ENCODE measurements at places on chromosomes 1 and 21.

DNA sequence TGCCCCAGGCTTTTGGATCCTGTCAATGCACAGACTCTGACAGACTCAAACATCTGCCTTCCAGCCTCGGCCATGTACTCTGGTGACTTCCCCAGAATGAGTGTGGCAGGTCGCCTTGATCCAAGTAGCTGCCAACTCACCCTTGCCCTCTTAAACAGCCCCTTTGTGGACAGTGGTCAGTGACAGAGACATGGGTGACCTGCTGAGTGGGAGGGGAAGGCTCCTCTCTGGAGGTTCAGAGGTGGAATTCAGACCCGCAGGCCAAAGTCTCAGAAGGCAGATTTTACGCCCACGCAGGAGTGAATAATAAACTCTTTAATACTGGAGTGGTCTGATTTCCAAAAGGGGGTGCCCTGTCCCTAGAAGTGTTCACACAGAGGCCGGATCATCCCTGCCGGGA, 63.5 kb downstream of the TLR5 start:
- DNase-seq, result no peak

DNA sequence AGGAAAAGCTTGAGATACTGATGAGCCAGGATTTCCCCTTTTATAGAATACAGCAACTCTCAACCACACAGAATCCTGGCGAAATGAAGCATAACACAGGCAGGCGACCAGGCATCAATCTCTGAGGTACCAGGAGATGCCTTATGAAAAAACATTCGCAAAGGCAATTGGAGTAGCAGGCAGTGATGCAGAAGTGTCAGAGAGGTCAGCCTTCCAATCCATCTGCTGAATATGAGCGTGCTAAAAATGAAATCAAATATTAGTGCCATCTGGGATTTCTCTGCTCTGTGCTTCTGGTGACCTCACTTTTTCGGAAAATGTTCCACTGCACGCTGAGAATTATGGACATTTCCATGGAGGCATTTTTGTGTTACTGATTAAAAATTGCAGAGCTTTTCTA, 258.8 kb downstream of the VAV3 start:
- no peak for DNase-seq

DNA sequence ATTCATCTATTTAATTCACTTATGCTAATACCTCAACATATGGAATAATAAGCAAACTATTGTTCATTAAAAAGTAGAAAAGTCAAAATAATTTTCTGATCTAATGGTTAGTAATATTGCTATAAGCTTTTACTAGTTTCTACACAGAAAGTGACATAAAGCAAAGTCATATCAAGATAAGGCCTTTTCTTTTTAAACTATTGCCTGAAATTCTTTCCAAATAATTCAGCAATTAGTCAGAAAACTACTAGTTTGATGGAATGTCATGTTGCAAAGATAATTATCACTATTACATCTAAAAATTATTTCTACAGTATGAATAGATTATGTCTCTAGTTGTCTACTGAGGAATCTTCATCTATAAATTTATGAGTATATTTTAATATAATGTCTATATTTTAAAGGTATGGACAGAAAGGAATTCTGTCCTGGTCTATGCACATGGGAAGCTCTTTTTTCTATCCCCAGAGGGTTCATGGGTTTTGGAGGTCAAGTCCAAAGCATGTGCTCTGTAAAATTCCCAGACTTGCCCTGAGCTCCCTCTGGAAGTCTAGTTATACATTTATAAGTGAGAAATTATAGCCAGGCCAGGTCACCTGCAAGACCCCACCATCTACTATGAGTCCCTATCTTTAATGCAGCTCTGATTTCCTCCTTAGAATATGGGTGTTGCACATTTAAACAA, 84.6 kb upstream of the DPYD start:
- DNase-seq, result no peak

DNA sequence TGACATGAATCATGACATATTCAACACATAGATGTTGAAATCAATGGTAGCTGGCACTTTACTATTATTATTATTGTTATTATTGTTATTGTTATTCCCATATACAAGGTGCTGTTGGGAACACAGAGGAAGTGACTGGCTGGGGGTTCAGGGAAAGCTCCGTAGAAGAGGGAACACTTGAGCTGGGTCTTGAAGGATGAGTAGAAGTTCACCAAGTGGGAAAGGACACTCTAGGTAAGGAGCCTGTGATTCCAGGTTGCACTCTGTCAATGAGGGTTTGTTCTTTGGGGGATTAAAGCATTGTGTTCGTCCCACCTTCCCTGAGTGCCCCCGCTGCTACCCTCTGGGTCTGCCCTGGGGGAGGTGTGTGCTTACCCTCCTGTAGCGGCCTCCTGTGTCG, 14.1 kb downstream of the ZNF362 start:
- DNase-seq, result no peak

DNA sequence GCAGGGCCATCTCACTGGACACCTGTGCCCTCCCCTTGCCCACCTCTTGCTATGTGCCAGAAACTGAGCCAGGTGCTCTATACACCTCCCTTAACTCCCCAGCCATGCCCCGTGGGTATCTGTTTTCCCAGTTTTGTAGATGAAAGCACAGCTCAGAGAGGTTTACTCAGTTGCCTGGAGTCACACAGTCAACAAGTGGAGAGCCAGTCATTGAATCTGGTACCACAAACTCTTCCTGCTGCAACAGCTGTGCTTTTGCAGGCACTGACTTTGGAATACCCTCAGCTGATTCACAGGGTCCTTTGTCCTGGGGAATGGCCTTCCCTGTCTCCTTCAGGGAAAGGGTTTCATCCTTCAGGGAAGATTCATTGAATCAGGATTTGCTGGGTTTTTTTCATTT, 22.1 kb downstream of the PAX7 start:
- DNase-seq, result no peak

Measured in thyroid gland (tissue), 4 donors.